AG10803 (cell line): ENCODE measurements at places on chromosomes 4 and X.

- DNase-seq, result no peak
Measured at GRCh38 chrX:8849458-8849857, 48.3 kb upstream of the FAM9A start.

- DNase-seq, result peak; percentile 33
Measured at GRCh38 chr4:150852216-150852615, 162.9 kb downstream of the LRBA start.

DNA sequence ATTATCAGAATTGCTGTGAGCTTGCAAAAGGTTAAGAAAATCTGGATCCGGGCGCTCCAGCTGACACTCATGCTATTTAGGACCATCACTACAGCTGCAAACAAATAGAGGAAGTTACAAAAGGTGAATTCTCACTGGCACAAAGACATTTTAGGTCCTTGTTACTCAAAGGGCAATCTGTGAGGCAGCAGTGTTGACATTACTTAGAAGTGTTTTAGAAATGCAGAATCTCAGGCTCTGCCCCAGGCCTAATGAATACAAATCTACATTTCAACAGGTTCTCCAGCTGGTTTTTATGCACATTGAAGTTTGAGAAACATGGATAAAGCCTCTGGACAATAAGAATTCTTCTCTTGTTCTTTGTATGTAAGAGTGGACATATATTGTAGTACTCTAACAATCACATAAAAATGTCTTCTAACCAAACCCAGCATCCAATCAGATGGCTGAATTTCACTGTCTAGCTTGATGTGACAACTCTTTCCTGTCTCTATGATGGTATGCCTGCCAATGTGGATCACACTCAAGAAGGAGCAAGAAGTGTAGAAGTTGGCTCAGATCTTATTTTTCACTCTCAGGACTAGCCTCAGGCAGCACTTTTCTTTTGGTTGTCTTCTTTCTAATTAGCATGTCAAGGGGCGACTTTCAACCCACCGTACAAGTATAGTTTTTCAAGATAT lies 18.8 kb downstream of the SLC7A11 start:
- no peak for DNase-seq

GRCh38 chr4:22029803-22030202 lies 81.2 kb upstream of the KCNIP4 start:
- no peak for DNase-seq

GRCh38 chrX:129523079-129523911 lies at the start of gene SMARCA1:
SMARCA1 (minus strand) TSS chrX:129523490; CDS start chrX:129523370, 120 bp downstream.
- peak; percentile 61 for DNase-seq

- DNase-seq, result no peak
Measured at GRCh38 chrX:103475381-103475780, 43.9 kb downstream of the RAB40A start.

DNA sequence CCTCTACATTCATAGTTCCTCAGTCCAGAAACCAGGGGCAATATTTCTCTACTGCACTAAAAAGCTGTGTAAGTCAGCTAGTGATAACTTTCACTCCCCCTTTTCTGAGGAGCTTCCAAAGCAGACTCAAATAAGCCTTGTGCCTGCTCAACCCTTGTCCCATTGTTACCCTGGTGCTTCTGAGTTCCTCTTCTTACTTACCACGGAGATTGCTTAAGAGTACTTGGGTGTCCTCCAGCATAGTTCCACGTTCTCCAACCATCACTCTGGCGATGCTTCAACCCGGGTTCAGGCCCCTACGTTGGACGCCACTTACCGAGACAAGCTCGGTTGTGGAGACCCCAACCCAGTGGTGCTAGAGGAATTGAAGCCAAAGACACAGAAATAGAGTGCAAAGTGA lies 71.6 kb downstream of the ADAM29 start:
- no peak for DNase-seq

DNA sequence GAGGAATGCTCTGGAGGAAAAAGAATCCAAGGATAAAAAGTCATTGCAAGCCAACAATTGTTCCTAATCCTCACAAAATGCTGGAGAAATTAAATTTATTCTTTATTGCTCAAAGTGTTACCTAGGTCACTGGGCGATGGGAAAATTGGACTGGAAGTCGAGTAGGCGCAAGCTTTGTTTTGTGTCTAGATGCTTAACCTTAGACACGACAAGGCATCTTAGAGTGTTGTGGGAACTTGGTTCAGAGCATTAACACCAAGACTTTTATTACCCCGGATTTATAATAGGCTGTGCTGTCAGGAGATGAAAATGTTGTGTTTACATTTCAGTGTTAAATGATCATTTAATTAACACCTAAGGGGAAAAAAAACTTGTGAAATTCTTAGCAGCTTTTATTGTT lies 25.1 kb downstream of the SLIT2 start:
- no peak for DNase-seq

DNA sequence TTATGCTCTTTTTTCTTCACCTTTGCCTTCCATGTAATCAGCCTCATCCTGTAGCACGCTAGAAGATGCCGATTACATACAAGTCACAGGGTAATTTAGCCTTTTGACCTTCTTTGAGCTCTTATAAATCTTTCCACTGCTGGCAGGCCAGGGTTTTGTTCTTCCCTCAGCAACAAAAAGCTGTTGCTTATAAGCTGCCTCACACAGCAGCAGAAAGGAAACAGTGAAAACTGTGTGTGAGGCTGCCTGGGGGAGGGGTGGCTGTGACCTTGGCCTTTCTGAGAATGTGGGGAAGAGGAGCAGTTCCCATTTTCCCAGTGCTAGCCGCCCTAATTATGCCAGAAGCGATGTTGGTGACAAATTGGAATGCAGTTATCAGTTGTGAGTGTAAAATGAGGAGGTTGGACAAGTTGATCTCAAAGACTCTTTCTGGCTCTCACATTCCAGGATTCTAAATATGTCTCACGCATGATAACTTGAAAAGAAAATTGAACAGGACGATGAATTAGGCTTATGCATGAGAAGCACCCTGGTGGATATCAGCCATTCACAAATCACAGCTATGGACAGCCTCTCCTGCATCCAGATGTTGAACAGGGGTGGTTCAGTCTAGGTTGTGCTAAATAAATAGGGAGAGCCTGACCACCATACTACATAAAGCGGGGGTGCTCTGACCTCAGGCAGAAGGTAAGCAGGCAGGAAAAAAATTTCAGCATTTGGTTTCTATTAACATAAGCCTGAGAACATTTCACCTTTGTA lies 25.7 kb downstream of the SLITRK2 start:
- no peak for DNase-seq

GRCh38 chrX:71872542-71873458 lies 37.8 kb upstream of the NHSL2 start:
- no peak for DNase-seq

GRCh38 chr4:116544946-116545345 lies 540.4 kb downstream of the TRAM1L1 start:
- no peak for DNase-seq

GRCh38 chr4:186920992-186921391 lies 197.3 kb upstream of the FAT1 start:
- DNase-seq, result no peak

DNA sequence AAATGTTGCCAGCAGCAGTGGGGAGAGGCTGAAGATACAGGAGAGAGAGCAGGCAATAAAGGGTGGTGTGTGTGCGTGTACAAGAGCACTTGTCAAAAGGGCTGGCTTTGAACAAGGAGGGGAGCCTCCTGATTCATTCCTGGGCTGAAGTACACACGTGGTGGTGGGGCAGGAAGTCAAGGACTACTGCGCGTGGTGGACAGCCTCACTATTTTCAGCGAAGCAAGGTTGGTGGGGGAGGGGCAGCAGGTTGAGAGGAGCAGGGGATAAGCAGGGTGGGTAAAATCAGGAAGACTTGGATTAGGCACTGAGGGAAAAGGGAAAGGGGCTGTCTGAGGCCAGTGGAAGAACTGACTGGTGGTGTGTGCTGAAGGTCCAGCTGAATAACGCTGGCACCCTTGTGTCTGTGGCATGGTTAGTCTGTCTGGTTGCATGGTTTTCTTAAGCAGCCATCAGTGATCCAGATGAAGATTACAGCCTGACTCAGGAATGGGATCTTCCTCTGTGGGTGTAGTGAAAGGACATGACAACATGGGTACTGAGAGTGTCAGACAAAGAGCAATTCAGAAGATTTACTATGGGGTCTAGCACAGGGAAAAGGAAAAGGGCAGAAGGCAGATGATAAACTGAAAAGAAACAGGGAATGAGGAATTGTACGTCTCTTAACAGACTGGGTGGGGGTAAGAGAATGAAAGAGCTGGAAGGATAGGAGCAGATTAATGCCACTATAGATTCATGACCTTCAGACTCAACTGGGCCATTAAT lies 149.8 kb downstream of the CHM start:
- peak; percentile 6 for DNase-seq

GRCh38 chr4:94457692-94458106 lies 6.0 kb downstream of the PDLIM5 start:
- DNase-seq, result no peak

DNA sequence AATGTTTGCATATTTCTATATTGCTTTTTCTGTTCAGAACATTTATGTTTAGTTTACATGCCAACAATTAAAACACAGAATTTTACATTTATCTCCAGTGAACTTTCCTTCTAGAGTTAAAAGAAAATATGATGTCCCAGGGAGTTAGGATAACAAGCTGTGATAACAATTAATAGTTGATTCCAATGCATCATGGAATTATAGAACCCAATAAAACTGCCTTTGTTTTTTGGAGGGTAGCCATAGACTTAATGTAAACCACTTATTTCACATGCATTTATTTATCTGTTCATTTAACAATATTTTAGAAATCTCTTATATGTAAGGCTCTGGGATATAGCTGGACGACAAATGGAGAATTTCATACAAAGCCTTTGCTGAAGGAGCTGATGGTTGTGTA lies 180.0 kb downstream of the CFAP299 start:
- DNase-seq, result no peak

DNA sequence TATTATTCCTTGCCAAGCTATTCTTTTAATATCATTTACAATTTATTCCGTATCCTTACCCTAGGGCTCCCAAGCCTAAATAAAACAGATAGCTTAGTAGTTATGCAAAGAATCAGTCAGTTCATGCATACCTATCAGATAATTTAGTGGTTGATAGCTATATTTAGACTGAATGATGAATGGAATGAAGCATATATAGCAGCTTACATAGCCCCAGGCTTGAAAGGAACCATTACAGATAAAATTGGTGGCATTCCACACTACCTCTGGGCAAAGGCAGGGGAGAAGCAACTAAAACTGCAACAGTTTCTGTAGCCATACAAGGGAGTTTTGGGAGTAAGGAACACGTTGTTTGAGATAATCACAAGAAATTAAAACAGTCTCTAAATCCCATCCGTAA lies 2.7 kb downstream of the ACE2 start:
- no peak for DNase-seq

DNA sequence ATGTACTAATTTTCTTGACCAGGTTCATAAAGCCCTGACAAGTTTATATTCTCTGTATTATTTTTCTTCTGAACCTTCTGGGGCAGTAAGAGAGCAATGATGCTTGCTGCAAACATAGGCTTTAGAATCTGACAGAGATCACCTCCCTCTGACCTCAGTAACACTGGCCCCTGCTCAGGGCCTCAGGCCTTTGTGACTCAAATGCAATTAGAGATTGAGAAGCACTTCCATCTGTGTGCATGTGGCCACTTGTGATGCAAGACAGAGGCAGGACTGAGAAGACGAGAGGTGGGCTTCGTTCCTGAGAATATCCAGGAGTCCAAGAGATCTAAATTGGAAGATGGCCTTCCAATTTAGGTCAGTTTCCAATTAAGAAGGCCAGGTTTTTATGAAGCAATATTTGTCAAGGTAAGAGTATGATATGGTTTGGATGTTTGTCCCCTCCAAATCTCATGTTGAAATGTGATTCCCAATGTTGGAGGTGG lies 82.8 kb upstream of the VEGFC start:
- DNase-seq, result peak; percentile 52

- DNase-seq, result no peak
Measured at GRCh38 chrX:56728752-56729151, 291 bp upstream of the NBDY start.

GRCh38 chrX:42934020-42934726 lies 156.2 kb upstream of the PPP1R2C start:
- DNase-seq, result no peak

- DNase-seq, result no peak
Measured at GRCh38 chr4:44804301-44804700, 77.9 kb upstream of the GNPDA2 start.

GRCh38 chr4:145546175-145546915 lies 64.7 kb downstream of the SMAD1 start:
- no peak for DNase-seq

DNA sequence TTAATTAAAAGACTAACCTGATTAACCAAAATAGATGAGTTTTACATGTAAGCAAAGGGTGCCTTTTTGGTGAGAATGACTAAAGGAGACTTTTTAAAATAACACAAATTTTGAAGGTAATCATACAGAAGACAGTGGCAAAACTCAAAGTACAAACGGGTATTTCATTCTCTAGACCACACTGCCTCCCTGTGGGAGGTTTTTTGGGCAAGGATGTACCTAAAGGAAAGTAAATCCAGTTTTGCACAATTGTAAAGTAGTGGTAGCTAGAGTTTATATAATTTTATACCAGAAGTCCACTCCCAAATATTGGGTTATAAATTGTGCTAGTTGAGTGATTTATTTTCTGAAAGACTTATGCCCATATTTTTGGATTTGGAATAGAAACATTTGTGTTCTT lies 201.0 kb downstream of the PAPSS1 start:
- DNase-seq, result peak; percentile 60

- no peak for DNase-seq
Measured at GRCh38 chr4:82755650-82756049, 42.9 kb downstream of the SCD5 start.

GRCh38 chr4:145557720-145558119 lies 61.5 kb upstream of the MMAA start:
- peak; percentile 73 for DNase-seq

- DNase-seq, result no peak
Measured at GRCh38 chr4:77952457-77952856, 89.8 kb downstream of the MRPL1 start.

DNA sequence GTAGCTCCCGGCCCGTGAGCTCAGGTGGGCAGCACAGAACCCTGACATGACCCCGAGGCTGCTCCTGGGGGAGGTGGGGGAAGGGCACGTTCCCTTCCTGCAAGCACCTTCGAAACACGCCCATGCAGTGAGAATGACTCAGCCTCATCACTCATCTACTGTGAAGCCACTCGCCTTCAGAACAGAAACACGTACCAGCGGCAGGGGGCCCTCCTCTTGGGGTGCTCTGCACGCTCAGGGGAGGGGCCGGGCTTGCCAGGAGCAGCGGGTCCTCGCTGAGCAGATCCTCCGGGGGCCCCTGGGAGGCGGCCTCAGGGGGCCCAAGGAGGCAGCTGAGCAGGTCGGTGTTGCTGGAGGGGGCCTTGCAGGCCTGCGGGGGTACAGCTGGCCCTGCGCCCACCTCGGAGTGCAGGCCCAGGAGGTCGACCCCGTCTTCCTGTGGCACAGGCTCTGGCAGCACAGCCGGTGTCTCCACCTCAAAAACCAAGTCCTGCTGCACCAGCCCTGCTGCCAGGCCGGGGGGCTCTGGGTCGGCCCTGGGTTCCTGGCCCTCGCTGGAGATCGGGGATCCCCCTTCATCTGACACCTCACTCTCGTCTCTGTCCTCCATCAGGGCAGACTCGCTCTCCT lies 40.9 kb upstream of the CPLX1 start:
- no peak for DNase-seq

- DNase-seq, result peak; percentile 39
Measured at GRCh38 chr4:6875431-6875831, 34.2 kb upstream of the TBC1D14 start.
